ENCODE measurements at places on chromosomes 6 and 20.

- no peak for DNase-seq
Measured at GRCh38 chr20:11783102-11783850, 134.4 kb upstream of the BTBD3 start.

- no peak for DNase-seq
Measured at GRCh38 chr6:77450924-77451323, 12.4 kb downstream of the HTR1B start.

DNA sequence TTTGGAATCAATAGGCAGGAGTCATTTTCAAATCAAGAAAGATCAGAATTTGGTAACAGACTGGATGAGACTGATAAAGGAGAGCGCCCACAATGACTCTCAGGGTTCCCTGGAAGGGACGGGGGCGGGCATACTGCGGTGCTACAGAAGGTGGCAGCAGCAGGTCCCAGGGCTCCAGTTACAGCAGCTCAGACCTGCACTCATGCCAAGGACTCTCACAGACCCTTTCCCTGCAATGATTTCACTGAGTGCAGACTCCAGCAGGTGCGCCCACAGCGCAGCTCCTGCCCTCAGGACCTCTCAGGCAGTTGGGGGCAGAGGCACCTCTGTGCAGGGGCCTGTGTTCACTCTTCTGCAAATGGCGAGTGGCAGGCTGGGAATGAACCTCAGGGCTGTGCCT lies 359.8 kb downstream of the ZFAND3 start:
- no peak for DNase-seq

DNA sequence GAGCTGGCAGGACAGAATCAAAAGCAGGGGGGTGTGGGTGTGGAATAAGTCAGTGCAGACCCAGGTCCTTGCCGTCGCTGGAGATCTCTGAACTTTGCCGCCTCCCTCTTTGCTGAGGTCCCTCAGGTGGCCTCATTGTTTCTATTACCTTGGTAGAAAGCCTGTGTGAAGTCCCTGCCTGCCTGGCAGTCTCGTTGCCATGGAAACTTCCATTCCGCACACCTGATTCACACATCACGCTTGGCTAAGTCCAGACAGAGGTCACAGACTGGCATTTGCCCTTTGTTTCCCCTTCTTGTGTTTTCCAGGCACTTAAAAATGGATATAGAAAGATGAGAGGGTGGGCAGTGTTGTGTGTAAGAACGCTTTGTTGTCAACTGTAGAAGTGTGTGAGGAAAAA lies 260.6 kb downstream of the PRL start:
- DNase-seq: no peak

DNA sequence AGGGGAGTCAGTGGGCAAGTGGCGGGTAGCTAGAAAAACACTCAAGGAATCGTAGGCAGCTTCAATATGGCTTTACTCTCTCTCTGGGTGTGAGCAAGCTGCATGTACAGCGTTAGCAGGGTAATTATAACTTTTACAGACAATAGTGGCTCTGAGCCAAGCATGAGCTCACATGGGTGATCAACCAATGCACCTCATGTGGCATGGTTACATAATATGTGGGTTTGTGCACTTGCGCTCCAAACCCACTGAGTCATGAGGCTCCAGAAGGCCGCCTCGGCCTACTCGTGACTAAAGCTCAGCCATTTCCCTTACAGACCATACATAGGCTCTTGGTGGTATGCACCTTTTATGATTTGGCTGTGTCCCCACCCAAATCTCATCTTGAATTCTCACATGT lies 78.4 kb upstream of the FBXL4 start:
- no peak for DNase-seq

GRCh38 chr6:7580537-7580926 lies 9.5 kb upstream of the SNRNP48 start:
- DNase-seq: no peak

- no peak for DNase-seq
Measured at GRCh38 chr6:40356242-40356910, 230.8 kb downstream of the LRFN2 start.

All from neural crest cell (in vitro differentiated cells).